Left renal pelvis (tissue), 4 donors: ENCODE measurements at places on chromosomes 1 and 21.

DNA sequence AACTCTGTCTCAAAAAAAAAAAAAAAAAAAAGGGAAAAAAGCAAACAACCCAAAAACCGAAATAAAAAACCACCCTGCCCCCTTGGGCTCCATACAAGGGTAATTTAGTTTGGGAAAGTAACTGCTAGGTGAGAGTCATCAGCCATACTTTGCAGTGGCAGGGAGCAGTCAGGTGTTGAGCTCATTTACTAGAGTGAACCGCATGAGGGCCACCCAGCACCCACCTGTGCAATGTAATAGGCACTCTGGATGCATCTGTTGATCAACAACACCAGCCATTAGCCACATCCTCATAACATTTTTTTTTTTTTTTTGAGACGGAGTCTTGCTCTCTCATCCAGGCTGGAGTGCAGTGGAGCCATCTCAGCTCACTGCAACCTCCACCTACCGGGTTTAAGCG lies 9.1 kb downstream of the INAVA start:
- no peak for DNase-seq

- DNase-seq = no peak
Observed at GRCh38 chr1:227325156-227325555, 6.9 kb upstream of the CDC42BPA start.

DNA sequence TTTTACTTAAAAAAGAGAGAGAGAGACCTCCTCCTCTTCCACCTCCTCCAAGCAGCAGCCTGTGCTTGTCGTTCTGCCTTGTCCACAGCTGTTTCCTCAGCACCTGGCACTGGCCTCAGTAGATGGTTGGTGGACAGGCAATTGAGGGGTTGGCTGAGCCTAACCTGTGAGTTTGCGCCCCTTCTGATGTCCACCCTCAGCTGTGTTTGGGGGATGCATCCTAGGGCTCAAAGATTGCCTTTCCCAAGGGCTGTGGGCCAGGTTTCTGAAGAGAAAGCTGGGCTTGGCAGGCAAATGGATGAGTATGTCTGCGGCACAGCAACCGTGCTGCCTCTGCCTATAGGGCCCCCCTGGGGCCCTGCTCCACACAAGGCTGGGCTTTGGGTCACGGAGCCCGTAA lies 35.1 kb upstream of the KDM4A start:
- DNase-seq = no peak

GRCh38 chr1:160741612-160742348 lies 2.7 kb downstream of the SLAMF7 start:
- no peak for DNase-seq

DNA sequence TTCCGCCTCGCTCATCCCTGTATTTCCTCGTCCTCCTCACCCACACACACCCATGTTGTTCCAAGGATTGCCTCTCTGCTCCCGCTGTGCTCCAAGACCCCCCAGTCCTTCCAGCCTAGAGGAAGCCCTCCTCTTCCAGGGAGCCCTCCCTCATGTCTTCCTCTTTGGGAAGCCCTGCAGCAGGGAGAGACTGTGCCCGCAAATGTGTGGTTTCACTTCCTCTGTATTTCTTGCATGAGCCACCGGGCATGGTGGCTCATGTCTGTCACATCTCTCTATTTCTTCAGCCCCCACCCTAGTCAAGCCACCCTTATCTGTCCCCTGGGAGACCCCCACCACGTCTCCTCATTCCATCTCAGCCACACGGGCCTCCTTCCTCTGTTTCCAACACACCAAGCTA lies 57.5 kb upstream of the PAX7 start:
- no peak for DNase-seq

DNA sequence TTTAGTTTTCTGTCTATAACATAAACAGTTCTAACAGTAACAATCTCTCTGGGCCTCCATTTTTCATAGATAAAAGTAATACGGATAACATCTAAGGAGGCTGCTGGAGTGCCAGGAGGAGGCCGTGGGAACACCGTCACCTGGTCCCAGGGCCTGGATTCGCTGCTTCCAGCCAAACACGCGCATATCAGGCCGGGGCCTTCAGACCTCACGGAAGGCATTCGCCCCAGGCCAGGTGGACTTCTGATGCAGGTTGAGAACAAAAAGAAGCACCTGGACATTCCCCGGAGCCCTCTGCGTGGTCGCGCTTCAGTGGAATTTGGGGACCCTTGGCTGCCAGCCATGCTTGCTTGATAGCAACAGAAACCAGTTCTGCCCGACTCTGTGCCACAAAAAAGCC lies 113.1 kb upstream of the GUCA2B start:
- no peak for DNase-seq

DNA sequence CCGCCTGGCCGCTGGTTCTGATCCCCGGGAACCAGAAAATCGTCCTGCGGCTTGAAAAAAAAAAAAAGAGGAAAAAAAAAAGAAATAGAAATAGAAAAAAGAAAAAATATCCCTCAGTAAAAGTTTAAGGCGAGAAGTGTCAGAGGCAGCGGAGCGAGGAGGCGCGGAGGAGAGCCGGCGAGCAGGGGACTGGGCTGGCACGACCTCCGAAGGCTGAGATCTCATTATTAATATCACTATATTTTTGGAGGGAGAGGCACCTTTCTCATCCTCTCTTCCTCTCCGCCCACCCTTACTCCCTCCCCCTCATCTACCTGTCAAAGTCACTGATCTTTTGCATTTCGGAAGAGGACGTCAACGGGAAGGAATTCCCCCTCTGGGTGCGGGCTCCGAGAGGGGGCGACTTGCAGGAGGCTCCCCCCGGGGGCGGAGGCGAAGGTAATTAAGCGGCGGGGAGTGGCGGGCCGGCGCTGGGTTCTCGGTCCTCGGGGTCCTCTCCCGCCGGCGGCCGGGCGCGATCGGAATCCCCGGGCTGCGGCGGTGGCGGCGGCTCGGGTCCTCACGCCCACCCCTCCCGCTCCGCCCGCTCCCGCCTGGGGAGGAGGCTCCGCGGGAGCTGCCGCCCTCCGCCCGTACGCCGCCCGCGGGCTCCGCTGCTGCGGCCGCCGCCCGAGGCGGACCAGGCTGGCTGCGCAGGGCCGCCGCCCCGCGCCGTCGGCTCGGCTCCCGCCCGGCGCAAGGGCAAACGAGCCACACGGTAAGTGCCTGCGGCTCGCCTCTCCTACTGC lies at the start of gene NTNG1:
NTNG1 (plus strand) TSS at position 337 of the 788 bp plus-strand sequence.
- DNase-seq = no peak

DNA sequence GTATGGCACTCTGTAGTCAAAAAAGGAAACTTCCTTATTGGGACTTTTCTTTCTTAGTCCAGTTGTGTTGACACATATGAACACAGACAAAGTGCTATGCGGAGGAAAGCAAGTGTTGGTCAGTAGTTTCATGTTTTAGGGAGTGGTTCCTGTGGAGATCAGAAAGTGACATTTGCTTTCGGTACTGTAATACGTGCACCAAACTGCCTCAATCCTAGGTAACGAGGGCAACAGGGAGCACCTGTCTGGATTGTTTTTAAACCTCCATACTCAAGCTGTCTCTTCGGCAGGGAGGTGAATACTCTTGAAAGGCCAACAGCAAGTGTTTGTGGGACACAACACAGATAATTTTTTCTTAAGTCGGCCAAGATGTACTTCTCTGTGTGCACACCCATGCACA lies 9.1 kb downstream of the RHOU start:
- no peak for DNase-seq

GRCh38 chr1:151133018-151133806 lies 13.2 kb downstream of the SEMA6C start:
- no peak for DNase-seq

DNA sequence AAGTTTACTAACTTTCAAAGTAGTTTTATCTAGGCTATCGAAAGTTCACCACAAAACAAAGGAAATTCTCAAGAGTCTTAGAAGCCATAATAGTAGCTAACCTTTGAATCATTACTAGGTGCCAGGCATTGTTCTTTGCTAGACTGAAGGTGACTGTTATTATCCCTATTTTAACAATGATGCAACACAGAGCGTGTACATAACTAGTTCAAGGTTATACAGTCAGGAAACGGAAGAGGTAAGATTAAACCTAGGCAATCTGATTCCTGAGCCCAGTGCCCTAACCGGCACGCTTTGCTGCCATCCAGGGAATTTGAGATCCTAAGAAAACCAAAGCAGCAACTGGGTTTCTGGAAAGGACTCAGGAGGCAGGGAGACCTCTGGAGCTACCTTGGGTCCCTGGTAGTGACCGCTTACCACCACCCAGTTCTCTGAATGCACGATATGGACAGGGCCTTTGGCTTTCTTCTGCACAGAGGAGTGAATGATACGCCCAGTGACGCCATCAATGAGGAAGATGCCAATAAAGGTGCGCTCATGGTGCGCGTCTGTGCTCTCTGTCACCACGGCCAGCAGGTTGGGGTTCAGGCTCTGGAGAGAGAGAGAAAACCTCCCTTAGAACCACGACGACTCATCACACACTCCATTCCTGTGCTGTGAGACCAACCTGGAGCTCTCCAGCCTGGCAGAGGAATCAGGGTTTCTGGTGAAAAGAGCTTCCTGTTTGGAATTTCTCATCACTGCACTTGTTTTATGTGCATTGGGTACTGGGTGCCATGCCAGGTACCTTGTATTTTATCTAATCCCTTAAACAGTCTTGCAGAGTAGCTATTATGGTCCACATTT lies 13.1 kb upstream of the UBR4 start:
- no peak for DNase-seq

DNA sequence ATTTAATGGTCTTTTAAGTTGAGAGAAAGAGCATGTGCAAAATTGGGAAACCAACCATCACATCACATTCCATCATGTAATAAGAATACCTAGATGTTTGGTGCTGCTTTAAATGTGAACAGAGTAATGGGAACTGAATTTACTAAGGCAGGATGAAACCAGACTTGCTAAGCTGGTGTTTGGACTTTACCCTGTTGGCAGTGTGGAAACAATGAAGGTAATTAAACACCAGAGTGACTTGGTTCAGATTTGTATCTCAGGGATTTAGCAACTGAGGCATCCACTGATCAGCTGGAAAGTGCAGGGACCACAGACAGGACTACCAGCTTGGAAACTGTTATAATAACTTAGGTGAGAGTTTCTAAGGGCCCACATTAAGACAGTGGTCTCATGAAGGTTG lies 263.4 kb downstream of the OLFM3 start:
- no peak for DNase-seq
